Aorta (tissue), 5 donors: ENCODE measurements at places on chromosomes 3 and 15.

GRCh38 chr3:30154853-30155252 is 451.5 kb upstream of the TGFBR2 start:
- H3K4me1 ChIP-seq, result no peaks in the 10 kb centered on the region
- H3K27me3 ChIP-seq, result no peaks in the 10 kb centered on the region
- no peak overlapping the region for H3K27ac ChIP-seq
- no peak for DNase-seq
- no peak overlapping the region for H3K4me3 ChIP-seq

DNA sequence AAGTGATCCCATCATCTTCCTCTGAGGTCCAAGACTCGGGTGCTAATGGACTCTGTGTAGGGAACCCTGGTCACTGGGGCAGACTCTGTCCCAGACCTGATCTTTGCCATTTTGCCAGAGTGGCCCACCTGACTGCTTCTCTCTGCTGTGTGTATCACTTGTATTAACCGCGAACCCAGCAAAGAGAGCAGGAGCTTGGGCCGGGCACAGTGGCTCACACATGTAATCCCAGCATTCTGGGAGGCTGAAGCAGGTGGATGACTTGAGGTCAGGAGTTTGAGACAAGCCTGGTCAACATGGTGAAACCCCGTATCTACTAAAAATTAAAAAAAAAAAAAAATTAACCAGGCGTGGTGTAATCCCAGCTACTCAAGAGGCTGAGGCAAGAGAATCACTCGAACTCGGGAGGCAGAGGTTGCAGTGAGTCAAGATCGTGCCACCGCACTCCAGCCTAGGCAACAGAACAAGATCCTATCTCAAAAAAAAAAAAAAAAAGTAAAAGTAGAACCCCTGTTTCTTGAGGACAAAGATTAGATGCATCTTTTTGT is 32.9 kb upstream of the CYP11A1 start:
- DNase-seq, result no peak
- H3K27me3 ChIP-seq, result no peaks in the 10 kb centered on the region
- no peaks in the 10 kb centered on the region for H3K36me3 ChIP-seq
- H3K27ac ChIP-seq, result no peak overlapping the region
- H3K4me1 ChIP-seq, result no peaks in the 10 kb centered on the region

DNA sequence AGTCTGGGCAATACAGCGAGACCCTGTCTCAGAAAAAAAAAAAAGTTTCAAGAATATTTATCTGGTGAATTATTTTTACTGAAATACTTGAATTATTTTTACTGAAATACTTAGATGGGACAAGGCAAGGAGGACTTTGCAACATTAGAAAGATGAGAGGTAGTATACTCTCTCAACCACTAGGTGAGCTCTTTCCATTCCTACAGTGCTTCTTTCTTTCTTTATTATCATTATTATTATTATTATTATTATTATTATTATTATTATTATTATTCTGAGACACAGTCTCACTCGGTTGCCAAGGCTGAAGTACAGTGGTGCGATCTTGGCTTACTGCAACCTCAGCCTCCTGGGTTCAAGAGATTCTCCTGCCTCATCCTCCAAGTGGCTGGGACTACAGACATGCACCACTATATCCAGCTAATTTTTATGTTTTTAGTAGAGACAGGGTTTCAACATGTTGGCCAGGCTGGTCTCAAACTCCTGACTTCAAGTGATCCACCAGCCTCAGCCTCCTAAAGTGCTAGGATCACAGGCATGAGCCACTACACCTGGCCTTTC is 468.8 kb downstream of the MAGI1 start:
- H3K4me1 ChIP-seq, result peaks cover 4% of the 10 kb centered on the region
- H3K27ac ChIP-seq, result no peak overlapping the region

GRCh38 chr3:179463319-179463718 is 12.0 kb upstream of the GNB4 start:
- H3K27me3 ChIP-seq, result no peaks in the 10 kb centered on the region
- H3K27ac ChIP-seq, result no peak overlapping the region
- H3K36me3 ChIP-seq, result no peaks in the 10 kb centered on the region
- no peaks in the 10 kb centered on the region for H3K4me1 ChIP-seq
- H3K4me3 ChIP-seq, result no peak overlapping the region

GRCh38 chr15:63288778-63289378 is 11.5 kb downstream of the APH1B start:
- no peaks in the 10 kb centered on the region for H3K27me3 ChIP-seq
- no peak overlapping the region for H3K4me3 ChIP-seq
- peaks cover 5% of the 10 kb centered on the region for H3K4me1 ChIP-seq
- H3K27ac ChIP-seq, result no peak overlapping the region
- peaks cover 2% of the 10 kb centered on the region for H3K36me3 ChIP-seq
- no peak for DNase-seq
